ENCODE measurements at places on chromosomes 16 and 17. TPM values are rescaled to one million over a fixed set of nuclear protein-coding genes. Genes with fewer than 3 reads are reported as not detected.

DNA sequence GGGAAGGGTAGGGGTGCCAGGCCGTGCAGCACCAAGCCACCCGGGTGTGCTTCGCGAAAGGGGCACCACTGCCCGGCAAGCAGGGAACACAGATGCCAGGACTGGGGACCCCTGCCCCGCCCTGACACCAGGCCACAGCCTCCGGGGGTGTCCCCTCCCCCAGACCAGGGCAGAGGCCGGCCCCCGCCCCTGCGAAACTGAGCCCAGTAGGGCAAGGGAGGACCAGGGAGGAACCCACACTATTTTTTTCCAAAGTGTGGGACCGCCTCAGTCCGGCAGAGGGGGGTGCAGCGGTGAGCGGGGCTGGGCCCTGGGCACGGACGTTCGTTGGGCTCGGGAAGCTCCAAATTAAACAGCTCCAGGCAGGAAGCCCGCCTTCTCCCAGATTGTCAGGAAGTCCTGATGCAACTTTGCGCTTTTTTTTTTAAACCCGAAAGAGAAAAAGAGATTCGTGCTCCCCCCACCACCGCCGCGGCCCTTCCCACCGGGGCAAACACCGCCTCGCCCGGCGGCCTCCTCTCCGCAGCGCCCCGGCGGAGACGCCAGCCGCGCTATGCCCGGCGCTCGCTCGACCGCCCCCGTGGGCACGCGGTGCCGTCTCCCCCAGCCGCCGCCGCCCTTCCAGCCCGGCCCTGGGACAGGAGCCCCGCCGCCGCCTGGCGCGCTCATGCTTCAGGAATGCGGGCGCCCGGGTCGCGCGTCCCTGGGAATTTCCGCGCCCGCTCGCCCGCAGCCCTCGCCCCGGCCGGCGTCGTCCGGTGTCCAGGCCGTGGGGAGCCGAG, 755 bp downstream of the PIEZO1 start:
- DNase-seq: no peak

DNA sequence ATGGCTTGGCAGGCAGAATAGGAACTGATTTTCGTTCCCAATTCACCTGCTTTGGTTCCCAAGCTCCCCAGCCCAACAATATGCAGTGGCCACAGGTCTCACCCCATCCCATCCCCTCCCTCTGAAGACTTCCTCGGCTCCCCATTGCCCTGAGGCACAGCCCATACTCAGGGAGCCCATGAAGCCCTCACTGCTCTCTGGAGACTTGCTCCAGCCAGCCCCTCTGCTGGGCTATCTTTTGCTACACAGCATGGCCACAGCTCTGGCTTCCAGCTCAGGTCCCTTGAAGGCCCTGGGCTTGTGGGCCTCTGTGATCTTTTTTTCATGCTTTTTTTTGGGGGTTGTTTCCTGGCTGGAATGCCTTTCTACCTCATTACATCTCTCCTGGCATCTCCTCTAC, 8.5 kb upstream of the RNF222 start:
- no peak for DNase-seq

Gene NTN3
- total RNA-seq: 0.14 TPM

DNA sequence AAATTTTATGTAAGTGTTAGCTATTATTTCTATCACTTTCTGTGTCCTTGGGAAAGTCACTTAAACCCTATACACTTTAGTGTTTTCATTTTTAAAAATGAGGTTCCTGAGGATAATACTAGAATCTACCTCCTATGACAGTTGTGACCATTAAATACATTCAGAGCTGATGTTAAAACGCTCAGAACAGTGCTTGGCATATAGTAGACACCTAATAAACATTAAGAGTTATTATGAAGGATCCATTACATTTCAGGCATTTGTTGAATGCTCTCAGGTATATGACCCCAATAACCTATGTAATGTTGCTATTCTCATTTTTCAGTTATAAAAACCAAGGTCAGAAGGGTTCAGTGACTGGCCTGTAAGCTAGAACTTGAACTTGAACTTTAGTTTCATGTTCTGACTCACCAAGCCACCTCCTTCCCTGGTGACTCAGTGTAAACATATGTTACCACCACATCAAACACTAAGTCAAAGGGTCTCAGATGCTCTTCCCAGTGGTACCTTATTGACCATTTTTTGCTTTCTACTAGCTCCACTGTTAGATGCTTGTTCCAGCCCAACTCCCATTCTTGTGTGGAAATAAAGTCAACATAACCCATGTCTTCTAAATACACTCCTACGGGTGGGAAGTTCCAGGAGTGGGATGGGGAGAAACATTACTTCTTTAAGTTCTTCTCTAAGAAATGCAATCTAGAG, 47.6 kb downstream of the HSD17B2 start:
- DNase-seq: no peak

- no peak for DNase-seq
These were observed 31.7 kb upstream of the TAOK1 start for GRCh38 chr17:29358416-29358815.

All from NCI-H460 (cell line).